Placental pericyte (primary cell): ENCODE measurements at places on chromosomes 4 and X. TPM values are rescaled to one million over a fixed set of nuclear protein-coding genes. Genes with fewer than 3 reads are reported as not detected.

The NXF2B gene
- total RNA-seq = not detected in 2 replicates

The MXRA5 gene
- total RNA-seq = 10.1 and 43.2 TPM in 2 replicates

The RPS6KA6 gene
- under 0.01 and 1.9 TPM in 2 replicates for total RNA-seq

The SOX3 gene
- not detected in 2 replicates for total RNA-seq

The CT45A3 gene
- not detected in 2 replicates for total RNA-seq

The TMEM156 gene
- total RNA-seq = 2.2 and 3.7 TPM in 2 replicates

The ATP1B4 gene
- not detected in 2 replicates for total RNA-seq

The ABCE1 gene
- total RNA-seq = 73.7 and 159 TPM in 2 replicates

The SORCS2 gene
- 0.14 and 0.22 TPM in 2 replicates for total RNA-seq

The MAGEC2 gene
- total RNA-seq = not detected in 2 replicates

The MAGEC3 gene
- not detected in 2 replicates for total RNA-seq

The BMX gene
- under 0.01 TPM in 1 of 2 replicates, not detected in the other for total RNA-seq

The LRCH2 gene
- 7.4 and 13.1 TPM in 2 replicates for total RNA-seq

The GRXCR1 gene
- total RNA-seq = not detected in 2 replicates

The BOD1L1 gene
- 27.5 and 31.7 TPM in 2 replicates for total RNA-seq

The MAGEA11 gene
- total RNA-seq = not detected in 2 replicates

The SAGE1 gene
- total RNA-seq = not detected in 2 replicates

The ATP8A1 gene
- total RNA-seq = under 0.01 and 2.4 TPM in 2 replicates

The MAMLD1 gene
- 1.7 and 1.8 TPM in 2 replicates for total RNA-seq

The AFM gene
- not detected in 2 replicates for total RNA-seq

The FRMPD4 gene
- 3.0 and 14.0 TPM in 2 replicates for total RNA-seq

The IDUA gene
- 17.0 and 17.9 TPM in 2 replicates for total RNA-seq

The FAM47A gene
- not detected in 2 replicates for total RNA-seq

The CXorf49 gene
- total RNA-seq = not detected in 2 replicates

The CFAP47 gene
- not detected in 2 replicates for total RNA-seq

The RAB40A gene
- total RNA-seq = under 0.01 TPM in 1 of 2 replicates, not detected in the other

The DMRTC1 gene
- not detected in 2 replicates for total RNA-seq

The PABPC4L gene
- 6.6 and 7.7 TPM in 2 replicates for total RNA-seq

The CNKSR2 gene
- 0.88 and 1.4 TPM in 2 replicates for total RNA-seq

The IQSEC2 gene
- total RNA-seq = 7.7 and 11.7 TPM in 2 replicates

The IL21 gene
- not detected in 2 replicates for total RNA-seq

The GATA1 gene
- not detected in 2 replicates for total RNA-seq

The GAGE12E gene
- total RNA-seq = not detected in 2 replicates

The VGLL1 gene
- not detected in 2 replicates for total RNA-seq

The UCP1 gene
- not detected in 2 replicates for total RNA-seq

The CT45A1 gene
- not detected in 2 replicates for total RNA-seq

The HEPH gene
- 0.22 and 0.72 TPM in 2 replicates for total RNA-seq

The DIPK2B gene
- total RNA-seq = 0.14 TPM in 1 of 2 replicates, not detected in the other

The CENPVL3 gene
- total RNA-seq = not detected in 2 replicates

The FOXP3 gene
- not detected in 2 replicates for total RNA-seq

The CXXC4 gene
- under 0.01 and 0.14 TPM in 2 replicates for total RNA-seq

The TLR6 gene
- 1.1 and 5.4 TPM in 2 replicates for total RNA-seq

The NRK gene
- total RNA-seq = under 0.01 and 2.1 TPM in 2 replicates

The CLDN34 gene
- not detected in 2 replicates for total RNA-seq

The LRIT3 gene
- total RNA-seq = under 0.01 TPM in 1 of 2 replicates, not detected in the other

The SHROOM4 gene
- 0.44 and 2.6 TPM in 2 replicates for total RNA-seq

The HCCS gene
- total RNA-seq = 24.2 and 28.4 TPM in 2 replicates

The LRAT gene
- not detected in 2 replicates for total RNA-seq

The CENPVL1 gene
- total RNA-seq = not detected in 2 replicates

The PIR gene
- total RNA-seq = 4.9 and 9.4 TPM in 2 replicates

The RTL9 gene
- total RNA-seq = 0.44 and 0.57 TPM in 2 replicates
